ENCODE measurements at places on chromosomes 6 and 20.

DNA sequence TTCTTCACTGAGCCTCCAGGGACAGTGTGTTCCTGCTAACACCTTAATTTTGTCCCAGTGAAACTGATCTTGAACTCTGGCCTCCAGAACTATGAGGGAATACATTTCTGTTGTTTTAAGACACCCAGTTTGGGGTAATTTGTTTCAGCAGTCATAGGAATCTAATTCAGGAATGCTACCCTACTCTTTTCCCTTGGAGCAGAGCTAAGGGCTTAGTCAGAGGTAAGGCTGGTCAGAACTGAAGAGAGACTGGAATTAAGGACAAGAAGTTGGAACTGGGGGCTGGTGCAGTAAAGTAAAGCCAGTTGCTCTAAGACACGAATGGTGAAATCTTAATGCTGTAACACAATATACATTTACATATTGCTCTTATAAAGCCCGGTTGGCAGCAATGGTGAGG lies 809.7 kb downstream of the MAFB start:
- DNase-seq, result no peak

- no peak for DNase-seq
Measured at GRCh38 chr6:143260857-143261256, 189.6 kb downstream of the ADAT2 start.

DNA sequence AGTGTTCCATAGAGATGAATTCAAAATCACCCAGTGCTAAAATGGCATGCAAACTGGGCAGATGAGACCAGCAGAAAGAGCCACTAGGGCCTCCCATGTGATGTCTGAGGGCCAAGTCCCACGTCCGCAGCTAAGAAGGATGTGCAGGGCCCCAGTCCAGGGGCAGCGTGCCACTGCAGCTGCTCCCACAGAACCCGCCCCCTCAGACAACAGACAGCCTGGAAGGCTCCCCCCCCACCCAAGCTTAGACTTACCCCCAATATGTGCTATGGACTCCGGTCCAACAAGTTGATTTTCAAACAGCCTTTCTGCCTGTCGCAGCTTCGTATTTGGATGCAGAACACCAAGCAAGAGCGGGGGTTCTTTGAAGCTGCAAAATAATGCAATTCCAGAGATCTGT lies 14.0 kb downstream of the APMAP start:
- no peak for DNase-seq

DNA sequence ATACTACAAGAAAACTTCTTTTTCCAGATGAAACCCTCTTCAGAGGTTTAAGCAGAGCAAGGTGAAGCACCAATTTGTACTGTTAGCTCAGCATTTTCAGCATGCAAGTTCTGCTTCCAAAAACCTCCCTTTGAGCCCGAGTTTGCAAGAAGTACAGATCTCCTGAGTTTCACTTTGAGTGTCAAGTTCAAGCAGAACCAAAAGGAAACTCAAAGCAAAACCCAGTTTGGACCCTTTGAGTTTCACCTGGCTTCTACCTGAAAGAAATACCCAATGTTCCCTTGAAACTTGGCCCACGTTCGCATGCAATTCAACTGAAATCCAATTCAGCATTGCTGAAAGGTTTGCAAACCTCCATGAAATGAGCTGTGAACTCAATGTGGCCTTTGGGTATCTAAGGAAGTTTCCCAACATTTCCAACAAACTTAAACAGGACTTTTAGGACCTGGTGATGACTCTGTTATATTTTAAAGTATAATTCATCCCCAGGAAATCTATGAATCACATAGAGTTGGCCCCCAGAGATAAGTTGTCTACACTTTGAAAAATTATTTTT lies 62.9 kb upstream of the HBS1L start:
- DNase-seq, result no peak

DNA sequence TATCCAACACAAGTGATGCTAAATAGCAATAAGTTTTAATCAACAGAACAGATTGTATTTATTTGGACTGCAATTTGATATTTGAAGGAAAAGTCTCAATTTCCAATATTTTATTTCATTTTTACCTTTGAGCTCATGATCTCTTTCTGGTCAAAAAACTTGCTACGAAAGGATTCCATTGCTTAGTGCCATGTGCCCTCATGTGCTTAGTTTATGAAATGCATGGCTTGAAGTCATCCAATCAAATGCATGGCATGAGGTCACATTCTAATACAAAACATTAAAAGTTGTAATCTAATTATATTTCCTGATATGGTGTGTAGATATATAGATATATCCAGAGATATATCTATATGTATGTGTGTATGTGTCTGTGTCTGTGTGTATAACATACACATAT lies 321.2 kb upstream of the ADGRB3 start:
- no peak for DNase-seq

DNA sequence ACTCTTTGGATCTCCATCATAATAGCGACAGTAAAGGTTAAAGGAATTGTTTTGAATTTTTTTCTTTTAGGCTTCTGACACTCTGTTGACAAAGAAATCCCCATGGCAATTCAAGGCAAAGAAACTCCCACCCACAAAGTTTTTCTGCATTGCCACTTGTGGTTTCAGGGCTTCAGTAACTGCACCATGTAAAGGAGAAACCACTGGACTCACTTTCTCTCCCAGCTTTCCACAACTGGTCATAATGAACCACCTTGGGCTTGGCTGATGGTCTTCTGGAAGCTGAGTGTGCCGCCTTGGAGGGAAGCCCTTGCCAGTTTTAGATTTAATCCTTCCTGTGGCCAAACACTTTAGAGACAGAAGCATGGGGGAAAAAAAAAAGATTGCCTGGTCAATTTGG lies 163.1 kb downstream of the ISM1 start:
- DNase-seq, result no peak

DNA sequence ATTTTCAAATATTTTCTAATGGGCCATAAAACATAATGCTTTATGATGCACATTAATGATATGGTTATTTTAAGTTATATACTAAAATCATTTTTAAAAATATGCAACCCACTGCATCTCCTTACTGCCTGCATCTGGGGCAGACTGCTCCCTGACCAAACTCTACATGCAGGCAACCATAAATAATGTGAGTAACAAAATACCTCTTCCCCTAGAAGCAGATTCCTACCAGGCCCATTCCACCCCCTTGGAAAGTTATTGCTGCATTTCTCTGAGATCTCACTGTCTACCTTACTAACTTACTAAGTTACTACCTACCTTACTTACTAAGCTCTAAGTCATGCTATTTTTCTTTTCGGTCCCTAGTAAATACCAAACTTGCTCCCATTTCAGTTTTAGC lies 71.8 kb downstream of the ATG5 start:
- no peak for DNase-seq

DNA sequence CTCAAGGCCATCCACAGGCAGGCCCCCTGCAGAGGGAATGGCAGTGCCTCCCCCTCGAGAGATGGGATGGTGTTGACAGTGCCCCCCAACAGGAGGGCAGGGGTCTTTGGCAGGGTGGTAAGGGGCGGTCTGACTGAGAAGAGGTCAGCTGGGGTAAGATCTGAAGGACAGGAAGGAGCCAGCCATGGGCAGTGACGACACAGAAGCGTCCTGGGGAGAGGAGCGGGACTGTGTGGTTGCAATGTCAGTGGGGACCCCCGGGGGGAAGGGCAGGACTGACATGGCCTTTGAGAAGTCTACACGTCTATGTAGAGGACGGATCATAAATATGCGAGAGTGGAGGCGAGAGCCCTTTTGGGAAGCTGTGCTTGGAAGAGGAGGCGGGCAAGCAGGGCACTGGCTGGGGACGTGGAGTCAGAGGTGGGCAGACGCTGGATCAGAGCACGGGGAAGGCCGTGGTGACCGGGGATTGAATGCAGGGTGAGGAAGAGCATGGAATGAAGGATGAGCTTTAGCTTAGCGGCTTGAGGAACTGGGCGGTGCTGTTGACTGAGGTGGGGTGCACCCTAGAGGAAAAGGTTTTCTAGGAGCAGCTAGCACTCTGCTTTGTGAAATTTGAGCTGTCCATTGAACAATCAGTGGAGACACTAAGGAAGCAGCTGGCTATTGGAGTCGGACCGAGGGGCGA lies 82.5 kb upstream of the AGPAT4 start:
- no peak for DNase-seq

DNA sequence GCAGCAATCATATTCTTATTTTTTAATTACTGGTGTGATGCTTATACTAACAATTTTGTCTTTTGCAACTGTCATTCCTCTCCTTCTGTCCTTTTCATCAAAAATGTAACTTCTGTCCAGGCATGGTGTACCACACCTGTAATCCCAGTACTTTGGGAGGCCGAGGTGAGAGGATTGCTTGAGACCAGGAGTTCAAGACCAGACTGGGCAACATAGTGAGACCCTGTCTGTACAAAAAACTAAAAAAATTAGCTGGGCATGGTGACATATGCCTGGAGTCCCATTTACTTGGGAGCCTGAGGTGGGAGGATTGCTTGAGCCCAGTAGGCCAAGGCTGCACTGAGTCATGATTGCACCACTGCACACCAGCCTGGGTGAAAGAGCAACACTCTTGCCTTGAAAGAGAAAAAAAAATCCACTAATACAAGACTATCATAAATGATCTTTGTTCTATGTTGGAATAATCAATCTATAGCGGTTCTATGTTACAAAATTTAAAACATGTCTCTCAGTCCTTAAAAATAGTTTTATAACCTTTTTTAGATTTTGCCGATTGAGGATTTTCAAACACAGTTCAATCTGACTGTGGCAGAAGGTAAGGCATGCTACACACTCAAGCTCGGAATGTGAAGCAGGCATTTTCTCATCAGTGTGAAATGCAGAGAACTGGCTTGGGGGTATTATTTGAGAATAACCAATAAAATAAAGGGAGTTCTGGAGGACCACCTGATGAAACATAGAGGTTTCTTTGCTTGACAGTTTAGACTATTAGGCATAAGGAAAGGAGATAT lies 70.4 kb downstream of the ENPP1 start:
- DNase-seq, result no peak

DNA sequence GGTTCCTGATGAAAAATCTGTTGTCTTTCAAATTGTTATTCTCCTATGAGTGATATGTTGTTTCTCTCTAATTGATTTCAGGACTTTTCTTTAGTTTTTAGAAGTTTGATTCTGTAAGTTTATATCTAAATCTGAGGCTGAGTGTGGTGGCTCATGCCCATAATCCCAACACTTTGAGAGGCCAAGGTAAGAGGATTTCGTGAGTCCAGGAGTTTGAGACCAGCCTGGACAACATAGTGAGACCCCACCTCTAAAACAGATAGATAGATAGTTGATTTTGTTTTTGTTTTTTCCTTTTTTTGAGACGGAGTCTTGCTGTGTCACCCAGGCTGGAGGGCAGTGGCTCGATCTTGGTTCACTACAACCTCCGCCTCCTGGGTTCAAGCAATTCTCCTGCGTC lies 64.6 kb downstream of the PTPRA start:
- DNase-seq, result no peak

DNA sequence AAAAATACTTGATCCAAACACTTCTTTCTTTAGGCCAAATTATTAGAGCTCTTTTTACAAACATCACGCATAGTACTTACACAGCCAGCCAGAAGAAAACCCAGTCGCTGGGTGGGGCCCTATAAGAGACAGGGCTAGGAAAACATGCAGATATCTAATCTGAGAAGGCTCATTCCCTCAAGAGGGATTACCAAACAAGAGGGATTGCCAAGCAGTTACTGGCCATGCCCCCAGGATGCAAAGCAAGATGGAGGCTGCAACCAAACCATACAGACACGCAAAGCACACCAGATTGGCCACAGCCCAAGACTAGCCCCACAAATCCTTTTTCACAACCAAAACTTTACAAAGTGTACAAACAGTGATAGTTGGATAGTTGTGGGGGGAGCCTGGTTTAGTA lies 1235.4 kb upstream of the GJE1 start:
- DNase-seq, result peak; percentile 82

- no peak for DNase-seq
Measured at GRCh38 chr6:106215608-106216007, 110.0 kb downstream of the ATG5 start.

DNA sequence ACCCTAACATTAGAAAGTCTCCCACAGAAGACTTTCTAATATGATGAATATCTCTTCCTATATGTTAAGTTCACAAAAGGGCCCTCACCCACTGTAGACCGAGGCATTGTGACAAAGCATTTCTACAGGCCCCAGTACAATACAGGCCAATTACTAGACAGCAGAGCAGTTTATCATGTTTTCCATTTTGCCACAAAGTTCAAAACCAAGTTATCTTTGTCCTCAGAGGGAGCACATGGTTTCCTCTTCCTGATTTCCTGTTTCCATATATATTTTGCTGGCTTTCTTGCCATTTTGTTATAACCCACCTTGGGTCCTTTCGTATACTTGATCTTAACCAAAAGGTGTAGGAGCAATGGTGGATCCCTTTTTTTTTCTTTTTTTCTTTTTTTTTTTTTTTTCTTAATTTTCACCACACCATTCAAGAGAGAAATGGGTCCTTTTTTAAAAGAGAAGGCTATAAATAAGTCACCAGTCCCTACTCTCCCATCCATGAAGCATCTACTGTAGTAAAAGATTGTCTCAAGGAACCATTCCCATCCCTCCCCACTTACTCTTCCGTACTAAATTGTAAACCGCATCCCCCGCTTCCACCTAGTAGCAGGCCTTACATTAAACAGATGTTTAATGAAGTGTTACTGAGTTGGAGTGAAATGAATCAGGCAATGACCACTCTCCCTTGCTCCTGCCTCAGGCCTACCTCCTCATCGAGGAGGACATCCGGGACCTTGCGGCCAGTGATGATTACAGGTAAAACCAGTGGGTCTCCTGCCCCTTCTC lies 2.1 kb upstream of the UBE2C start:
- DNase-seq, result no peak

- DNase-seq, result no peak
Measured at GRCh38 chr6:13012296-13012695, 295.7 kb downstream of the PHACTR1 start.

DNA sequence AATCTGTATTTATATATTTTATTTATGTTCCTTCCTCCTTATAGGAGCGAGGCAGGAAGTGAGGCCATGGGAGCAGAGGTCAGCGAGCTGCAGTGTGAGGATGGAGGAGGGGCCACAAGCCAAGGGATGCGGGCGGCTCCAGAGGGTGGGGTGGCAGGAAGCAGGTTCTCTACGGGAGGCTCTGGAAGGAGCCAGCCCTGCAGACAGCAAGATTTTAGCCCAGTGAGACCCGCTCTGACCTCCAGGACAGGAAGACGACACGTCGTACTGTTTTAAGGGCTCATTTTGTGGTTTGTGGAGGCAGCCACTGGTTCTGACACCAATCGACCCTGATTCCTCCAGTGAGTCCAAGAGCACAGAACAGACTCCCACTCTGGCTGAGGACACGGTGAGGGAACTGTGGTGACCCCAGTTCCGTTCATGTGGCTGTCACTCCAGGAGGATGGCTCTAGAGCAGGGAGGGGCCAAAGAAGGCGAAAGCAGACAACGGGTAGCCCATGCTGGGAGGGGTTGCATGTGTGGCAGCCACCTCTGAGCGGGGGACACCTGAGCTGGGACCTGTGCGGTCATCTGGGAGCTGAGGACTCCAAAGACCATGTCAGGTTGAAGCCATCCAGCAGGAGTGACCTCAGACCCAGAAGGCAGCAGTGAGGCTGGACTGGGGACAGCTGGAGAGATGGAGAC lies 100.1 kb upstream of the BHLHE23 start:
- no peak for DNase-seq

- no peak for DNase-seq
Measured at GRCh38 chr6:167768471-167769215, 58.1 kb upstream of the AFDN start.

GRCh38 chr6:125884634-125885371 lies 71.8 kb upstream of the HINT3 start:
- DNase-seq, result no peak

All from KG1 (cell line).